NCI-H524 (cell line): ENCODE measurements at places on chromosomes 4 and X.

- no peak for DNase-seq
Observed at GRCh38 chr4:184513802-184514120, 39.4 kb upstream of the IRF2 start.

GRCh38 chr4:100162027-100162685, 28.1 kb downstream of the DDIT4L start:
- DNase-seq = no peak

- no peak for DNase-seq
Observed at GRCh38 chr4:145196747-145197146, 16.4 kb upstream of the OTUD4 start.

GRCh38 chr4:8210010-8210409, 10.9 kb downstream of the SH3TC1 start:
- DNase-seq = no peak

- DNase-seq = no peak
Observed at GRCh38 chr4:6516762-6517161, 44.3 kb upstream of the PPP2R2C start.

DNA sequence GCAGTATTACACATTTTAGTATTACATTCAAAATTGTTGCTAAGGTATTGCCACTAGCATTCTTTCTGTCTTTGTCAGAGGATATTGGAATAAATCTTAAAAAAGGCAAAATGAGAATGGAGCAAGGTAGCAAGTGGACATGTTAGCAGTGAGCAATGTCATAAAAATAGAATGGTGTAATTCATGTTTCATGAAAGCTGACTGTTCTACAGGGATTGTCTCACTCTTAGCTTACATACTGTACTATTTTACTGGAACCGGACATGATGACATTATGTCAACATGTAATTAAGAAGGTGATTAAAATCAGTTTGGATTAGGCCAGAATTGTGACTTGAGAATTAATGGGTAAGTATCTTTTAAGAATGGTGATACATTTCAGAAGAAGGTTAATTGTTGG, 1086.2 kb downstream of the STIM2 start:
- no peak for DNase-seq

GRCh38 chrX:10052906-10053625, 85.9 kb downstream of the CLDN34 start:
- no peak for DNase-seq

- DNase-seq = no peak
Observed at GRCh38 chrX:44651358-44651757, 108.7 kb upstream of the FUNDC1 start.

DNA sequence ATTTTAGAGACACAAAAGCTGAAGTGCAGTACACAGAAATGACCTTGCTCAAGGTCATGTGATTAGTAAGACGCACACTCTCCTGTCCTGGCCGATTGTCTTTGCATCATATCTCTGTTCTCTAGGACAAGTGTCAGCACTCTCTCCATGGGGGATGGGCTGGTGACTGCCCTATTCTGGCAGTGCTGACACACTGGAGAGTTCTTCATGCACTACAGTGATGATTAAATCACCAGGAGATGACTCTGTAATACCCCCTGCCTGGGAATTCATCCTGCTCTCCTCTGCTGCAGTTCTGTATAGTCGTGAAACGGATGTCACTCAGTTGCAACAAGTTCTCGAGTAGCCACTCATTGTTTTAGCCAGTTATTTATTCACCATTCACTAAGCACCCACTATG, 5.3 kb upstream of the SHISA3 start:
- DNase-seq = no peak

- no peak for DNase-seq
Observed at GRCh38 chr4:37710491-37710890, 24.3 kb upstream of the RELL1 start.

- no peak for DNase-seq
Observed at GRCh38 chr4:105129286-105130040, 17.2 kb upstream of the TET2 start.

DNA sequence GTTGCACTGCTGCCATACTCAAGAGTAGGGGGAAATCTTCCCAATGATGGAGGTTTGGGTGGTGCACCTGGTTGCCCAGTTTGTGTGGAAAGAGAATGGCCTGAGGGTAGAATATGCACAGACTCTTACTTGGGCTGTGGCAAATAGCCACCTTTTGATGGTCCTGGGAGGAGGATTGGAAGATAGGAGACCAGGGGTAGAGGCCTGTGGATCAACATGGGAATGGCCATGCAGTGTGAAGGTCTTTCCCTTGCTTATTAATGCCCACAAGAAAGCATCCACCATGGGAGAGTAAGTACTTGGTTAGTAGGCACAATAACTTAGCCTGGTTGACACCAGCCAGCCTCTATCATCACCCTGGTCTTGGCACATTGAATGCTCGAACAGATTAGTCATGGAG, 156.8 kb upstream of the LEF1 start:
- DNase-seq = no peak

DNA sequence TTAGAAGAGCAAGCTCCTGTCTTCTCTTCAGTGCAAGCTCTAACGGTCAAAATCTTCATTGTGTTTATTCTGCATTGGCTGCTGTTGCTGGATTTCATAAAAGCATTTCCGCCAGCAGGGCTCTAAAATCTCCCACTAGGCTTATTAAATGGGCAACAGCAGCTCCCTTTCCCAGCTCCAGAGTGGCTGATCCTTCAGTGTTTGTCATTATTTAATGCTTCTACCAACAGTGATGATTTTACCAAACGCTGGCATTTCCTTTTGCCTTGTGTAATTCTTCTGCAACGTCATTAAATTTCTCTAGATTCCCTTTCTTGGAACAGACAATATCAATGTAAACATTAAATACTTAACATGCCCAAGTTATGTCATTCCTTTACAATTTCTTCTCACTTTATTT, 20.1 kb downstream of the SLC7A11 start:
- DNase-seq = no peak

DNA sequence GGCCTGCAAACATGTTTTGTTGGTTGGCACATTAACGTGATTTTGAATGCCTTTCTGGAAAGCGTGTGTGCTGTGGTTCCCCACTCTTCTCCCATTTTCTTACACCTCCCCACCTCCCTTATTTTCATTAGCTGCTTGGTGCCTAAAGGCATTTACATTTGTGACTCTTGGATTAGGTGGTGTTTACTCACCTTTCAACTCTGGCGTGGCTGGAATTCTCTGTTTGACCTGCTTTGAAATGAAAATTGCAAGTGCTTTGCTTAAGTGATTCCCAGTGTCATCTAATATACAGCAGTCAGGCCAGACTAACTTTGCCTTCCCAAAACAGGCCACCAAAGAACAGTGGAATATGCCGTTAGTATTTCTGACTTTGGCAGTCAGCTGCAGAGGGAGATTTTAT, 80.5 kb downstream of the NHSL2 start:
- no peak for DNase-seq

DNA sequence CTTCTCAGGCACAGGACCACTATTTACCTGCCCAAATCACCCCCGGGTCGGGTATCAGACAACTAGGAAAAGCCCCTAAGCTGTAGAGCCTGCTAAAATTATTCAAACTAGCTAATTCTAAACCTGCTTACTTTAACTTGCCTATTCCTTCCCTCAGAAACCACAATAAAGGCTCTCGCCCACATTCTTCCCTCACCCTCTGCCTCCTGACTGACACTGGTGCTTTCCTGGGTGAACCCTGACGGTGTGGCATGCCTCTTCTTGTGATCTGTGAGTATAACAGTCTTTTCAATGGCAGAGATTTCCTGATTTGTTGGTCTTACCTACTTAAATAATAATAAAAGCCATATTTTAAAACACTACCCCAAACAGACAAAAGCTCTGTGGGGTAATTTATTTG, 242.1 kb upstream of the ZCCHC13 start:
- DNase-seq = no peak

DNA sequence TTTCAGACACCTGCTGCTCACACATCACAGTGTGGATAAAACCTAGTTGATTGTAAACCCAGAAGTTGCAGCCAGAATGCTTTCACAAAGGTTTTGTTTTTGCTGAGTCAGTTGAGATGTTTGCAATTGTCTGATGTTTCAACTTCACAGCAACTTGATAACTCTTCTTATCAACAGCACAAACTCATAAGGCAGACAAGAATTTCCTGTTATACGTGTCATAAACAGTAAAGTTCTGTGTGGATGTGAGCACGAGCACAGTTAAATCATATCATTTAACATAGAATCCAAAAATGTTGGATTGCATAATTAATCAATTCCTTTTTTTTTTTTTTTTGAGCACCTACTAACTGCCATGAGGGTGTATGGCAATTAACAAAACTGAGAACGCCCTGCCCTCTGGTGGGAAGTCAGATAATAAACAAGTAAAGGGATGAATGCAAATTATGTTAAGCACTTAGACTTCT, 512.2 kb downstream of the PDHA2 start:
- peak; percentile 10 for DNase-seq

- no peak for DNase-seq
Observed at GRCh38 chr4:165418073-165418472, 39.3 kb downstream of the CPE start.

DNA sequence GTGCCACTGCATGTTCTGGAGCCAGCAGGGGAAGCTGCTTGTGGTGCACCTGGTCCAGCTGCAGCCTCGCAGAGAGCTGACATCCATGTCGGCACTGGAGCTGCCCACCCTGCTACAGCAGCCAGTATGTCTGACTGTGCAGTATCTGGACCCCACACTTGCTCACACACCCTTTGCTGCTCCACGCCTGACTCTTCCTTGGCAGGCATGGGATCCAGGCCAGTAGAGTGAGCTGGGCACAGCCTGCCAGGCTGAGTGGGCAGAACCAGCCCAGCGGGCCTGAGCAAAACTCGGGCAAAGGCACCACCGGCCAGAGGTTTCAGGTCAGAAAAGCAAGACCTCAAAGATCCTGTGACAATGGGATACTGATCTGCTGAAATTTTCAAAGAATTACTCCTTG, 690.1 kb downstream of the STPG2 start:
- no peak for DNase-seq
